ENCODE measurements at places on chromosomes 5 and 9. TPM values are rescaled to one million over a fixed set of nuclear protein-coding genes. Genes with fewer than 3 reads are reported as not detected.

Gene CD14
- total RNA-seq = 1.4 TPM

- H3K4me3 ChIP-seq = no peak overlapping the region
- H3K36me3 ChIP-seq = no peaks in the 10 kb centered on the region
- peak; percentile 13 for DNase-seq
- H3K4me1 ChIP-seq = no peaks in the 10 kb centered on the region
- no peaks in the 10 kb centered on the region for H3K27me3 ChIP-seq
These were observed 39.1 kb downstream of the NIPBL start for GRCh38 chr5:36915653-36916052.

Gene ACTBL2
- total RNA-seq = not detected

DNA sequence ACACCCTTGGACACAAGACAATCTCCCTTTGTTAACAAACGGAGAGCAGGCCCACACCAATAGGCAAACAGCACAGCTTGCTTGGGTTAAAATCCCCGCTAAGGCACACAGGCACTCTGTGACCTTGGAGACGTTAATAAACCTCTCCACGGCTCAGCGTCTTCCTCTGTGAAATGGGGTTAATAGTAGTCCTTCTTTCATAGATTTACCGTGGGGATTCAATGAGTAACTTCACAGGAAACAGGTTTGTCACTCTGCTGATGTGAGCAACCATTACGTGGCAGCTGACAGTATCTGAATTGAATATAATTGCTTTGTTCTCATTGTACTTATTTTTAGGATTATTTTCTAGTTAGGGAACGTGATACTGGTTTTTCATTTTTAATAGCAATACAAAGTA lies 65.2 kb upstream of the ADRA1B start:
- H3K27me3 ChIP-seq = no peaks in the 10 kb centered on the region
- no peaks in the 10 kb centered on the region for H3K36me3 ChIP-seq
- DNase-seq = no peak
- no peaks in the 10 kb centered on the region for H3K4me1 ChIP-seq

GRCh38 chr9:137674307-137674975 lies 55.6 kb downstream of the EHMT1 start:
- H3K27me3 ChIP-seq = no peaks in the 10 kb centered on the region
- peaks cover 29% of the 10 kb centered on the region for H3K4me1 ChIP-seq
- DNase-seq = no peak
- no peaks in the 10 kb centered on the region for H3K36me3 ChIP-seq
- H3K27ac ChIP-seq = peak overlapping the region; percentile 74
- H3K4me3 ChIP-seq = no peak overlapping the region

GRCh38 chr5:131386779-131387178 lies 122.9 kb downstream of the CDC42SE2 start:
- H3K4me1 ChIP-seq = peaks cover 11% of the 10 kb centered on the region
- H3K36me3 ChIP-seq = peaks cover 3% of the 10 kb centered on the region
- H3K4me3 ChIP-seq = no peak overlapping the region
- DNase-seq = peak; percentile 6
- H3K27ac ChIP-seq = peak overlapping the region; percentile 45

GRCh38 chr5:104998572-104998971 lies 1436.0 kb upstream of the NUDT12 start:
- no peak overlapping the region for H3K27ac ChIP-seq
- no peaks in the 10 kb centered on the region for H3K4me1 ChIP-seq
- no peak for DNase-seq
- no peak overlapping the region for H3K4me3 ChIP-seq
- no peaks in the 10 kb centered on the region for H3K27me3 ChIP-seq

DNA sequence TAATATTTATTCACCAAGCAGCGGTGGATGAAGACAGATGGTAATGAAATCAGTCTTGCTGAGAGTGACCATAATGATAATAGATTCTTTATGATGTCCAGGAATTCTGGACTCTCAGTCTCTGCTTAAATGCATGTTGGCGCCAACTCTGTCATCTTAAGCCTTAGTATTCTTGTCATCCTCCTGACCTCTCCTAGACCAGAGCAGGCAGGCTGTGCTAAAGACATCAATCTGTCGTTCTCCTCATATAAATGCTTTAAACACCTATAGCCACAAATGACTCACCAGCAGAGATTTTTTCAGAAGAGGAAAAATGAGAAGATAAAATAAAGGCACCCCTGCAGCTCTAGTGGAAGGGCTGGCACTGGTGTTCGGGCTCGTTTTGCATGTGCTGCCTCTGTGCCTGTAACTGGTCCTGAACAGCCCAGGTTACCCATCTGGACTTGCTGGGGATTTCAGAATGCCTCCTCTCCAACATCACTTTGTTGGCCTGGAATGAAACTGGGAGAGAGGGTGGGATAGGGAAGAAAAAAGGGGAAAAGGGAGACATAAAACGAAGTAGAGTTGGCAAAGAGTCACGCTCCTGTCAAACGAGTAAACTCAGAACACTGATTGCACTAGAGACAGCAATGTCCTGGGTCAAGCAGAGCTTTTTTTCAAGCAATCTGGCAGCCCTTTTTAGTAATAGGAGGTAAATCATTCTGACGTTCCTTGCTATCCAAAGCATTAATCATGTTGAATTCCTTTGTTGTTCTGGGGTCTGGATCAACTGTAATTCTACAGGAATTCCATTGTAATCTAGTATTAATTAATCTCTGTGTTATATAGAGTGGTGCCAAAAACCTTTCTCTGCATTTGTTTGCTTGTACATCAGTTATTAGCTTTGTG lies 195.5 kb upstream of the CLINT1 start:
- no peaks in the 10 kb centered on the region for H3K36me3 ChIP-seq
- H3K4me1 ChIP-seq = no peaks in the 10 kb centered on the region
- no peaks in the 10 kb centered on the region for H3K27me3 ChIP-seq
- H3K4me3 ChIP-seq = no peak overlapping the region
- no peak overlapping the region for H3K27ac ChIP-seq
- no peak for DNase-seq

Gene NUTM2G
- total RNA-seq = not detected

- H3K27ac ChIP-seq = no peak overlapping the region
- DNase-seq = no peak
- H3K4me3 ChIP-seq = no peak overlapping the region
- H3K36me3 ChIP-seq = no peaks in the 10 kb centered on the region
- H3K27me3 ChIP-seq = no peaks in the 10 kb centered on the region
These were observed 233.8 kb downstream of the CCDC171 start for GRCh38 chr9:15786616-15787015.

DNA sequence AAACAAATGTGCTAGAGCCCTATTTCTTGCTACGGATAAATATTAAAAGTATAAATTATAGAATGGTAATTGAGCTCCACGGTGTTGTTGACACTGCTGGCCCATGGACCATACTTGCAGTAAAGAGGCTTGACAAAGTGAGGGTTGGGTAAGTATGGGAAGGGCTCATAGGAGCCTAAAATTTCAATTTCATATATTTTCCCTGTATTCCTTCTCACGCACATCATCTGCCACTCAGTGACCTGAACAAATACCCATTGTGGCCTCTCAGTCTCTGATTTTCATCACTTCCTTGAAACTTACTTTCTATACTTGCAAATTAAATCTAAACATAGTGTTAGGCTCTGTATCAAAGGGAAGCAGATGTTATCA lies 116.5 kb downstream of the PIK3R1 start:
- H3K4me3 ChIP-seq = no peak overlapping the region
- H3K36me3 ChIP-seq = no peaks in the 10 kb centered on the region
- H3K4me1 ChIP-seq = no peaks in the 10 kb centered on the region

DNA sequence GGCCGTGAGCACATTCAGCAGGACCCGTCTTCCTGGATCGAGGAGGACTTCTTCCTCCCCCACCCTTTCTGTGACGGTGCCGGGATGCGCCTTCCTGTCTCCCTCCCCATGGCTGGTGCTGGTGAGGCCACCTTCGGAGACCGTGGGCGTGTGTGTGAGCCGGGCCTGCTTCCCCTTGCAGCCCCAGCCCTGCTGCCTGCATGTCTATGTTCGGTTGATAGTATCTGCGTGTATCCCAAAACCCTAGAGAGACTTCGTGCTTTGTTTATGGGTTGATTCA lies 12.8 kb downstream of the CEP72 start:
- peaks cover 6% of the 10 kb centered on the region for H3K36me3 ChIP-seq
- H3K4me1 ChIP-seq = no peaks in the 10 kb centered on the region
- DNase-seq = no peak
- no peaks in the 10 kb centered on the region for H3K27me3 ChIP-seq
- H3K27ac ChIP-seq = no peak overlapping the region

Measured in cardiac muscle cell (in vitro differentiated cells and primary cell).